Urinary bladder (tissue), 4 donors: ENCODE measurements at places on chromosomes 5 and 9. TPM values are rescaled to one million over a fixed set of nuclear protein-coding genes. Genes with fewer than 3 reads are reported as not detected.

Gene TMEM171
- total RNA-seq, result not detected

Gene NDOR1
- 3.2 TPM for total RNA-seq

Gene PCDHGB2
- 7.9 TPM for total RNA-seq

Gene GMCL2
- 0.16 TPM for total RNA-seq

Gene LRRC70
- total RNA-seq, result 18.1 TPM

Gene CDC25C
- total RNA-seq, result 6.1 TPM

- no peak for DNase-seq
These were observed 86.8 kb downstream of the CAMK4 start for GRCh38 chr5:111310711-111311620.

DNA sequence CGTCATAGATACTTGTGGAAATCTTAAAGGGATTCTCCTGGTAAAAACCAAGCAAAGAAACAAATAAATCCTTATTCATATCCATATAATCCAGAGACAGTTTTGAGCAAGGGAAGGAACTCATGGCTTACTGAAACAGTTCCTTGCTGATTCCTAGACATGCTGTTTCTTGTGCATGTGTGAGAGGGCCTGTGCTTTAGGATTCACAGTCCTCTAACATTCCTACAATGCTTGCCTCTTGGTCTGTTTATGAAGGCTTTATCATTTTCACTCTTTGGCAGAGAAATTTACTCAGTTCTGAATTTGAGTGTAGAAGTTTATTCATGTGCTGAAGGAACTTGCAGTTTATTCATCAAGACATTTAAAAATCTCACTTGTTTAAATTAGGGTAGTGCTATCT, 123.4 kb downstream of the RPS23 start:
- DNase-seq, result no peak

- DNase-seq, result no peak
These were observed 294.5 kb upstream of the PIK3R1 start for GRCh38 chr5:67921004-67921601.

GRCh38 chr9:23829580-23830475, 3.8 kb upstream of the ELAVL2 start:
- no peak for DNase-seq

DNA sequence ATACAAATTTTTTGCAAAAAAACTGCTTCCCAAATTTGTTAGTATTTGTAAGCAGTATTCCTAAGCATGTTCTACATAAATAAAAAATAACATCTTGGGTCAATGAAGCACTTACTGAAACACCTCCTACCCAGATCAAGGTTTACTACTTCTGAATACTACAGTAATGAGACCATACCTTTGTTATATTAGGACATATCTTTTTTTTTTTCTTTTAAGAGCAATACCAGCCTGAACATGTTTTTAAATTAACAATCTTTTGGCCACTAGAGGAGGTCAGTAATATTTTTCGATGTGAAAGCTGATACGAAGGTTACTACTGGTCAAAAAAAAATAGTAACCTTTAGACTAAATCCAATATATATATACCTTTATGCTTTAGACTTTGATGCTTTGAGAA, 72.7 kb downstream of the CERT1 start:
- DNase-seq, result no peak
